CD4-positive, alpha-beta T cell treated with Interferon alpha-2 for 1 hour (primary cell): ENCODE measurements at places on chromosomes 1 and 21.
A peak's percentile ranks its signal among the peaks of the same experiment; 100 is the strongest.

GRCh38 chr1:20474333-20474975 lies 11.6 kb downstream of the CAMK2N1 start:
- no peak for DNase-seq

DNA sequence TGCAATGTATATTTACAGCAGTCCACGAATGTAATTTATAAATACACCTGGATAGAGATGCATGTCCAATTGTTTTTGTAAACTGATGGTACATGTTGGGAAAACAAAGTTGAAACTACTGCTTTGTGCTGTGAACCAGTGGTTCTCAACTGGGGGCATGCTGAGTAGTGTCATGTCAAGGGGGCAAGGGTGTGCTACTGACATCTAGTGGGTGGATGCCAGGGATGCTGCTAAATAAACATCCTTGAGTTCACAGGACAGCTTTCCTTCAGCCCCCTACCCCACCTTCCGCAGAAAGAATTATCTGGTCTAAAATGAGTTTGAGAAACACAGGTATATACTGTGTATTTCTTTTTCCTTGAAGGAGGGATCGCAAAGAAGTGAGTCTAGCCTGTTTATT lies 95.9 kb downstream of the RASAL2 start:
- DNase-seq = no peak

DNA sequence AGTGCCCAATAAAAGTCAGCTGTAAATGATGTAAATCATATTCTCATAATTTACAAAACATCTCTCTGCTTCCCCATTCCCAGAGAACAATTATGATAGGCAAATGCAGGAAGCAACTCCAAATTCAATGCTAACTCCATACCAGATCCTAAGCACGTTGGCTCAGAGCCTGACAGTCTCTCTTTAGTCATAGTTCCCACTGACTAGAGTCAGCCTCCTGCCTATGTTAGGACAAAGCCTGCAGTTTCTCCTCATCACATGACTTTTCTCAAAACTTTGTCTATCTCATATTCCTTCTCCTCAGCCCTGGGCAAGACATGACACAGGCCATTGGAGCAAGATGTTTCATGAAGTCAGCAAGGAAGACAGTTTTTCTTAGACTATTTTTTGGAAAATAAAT lies 101.5 kb upstream of the COL24A1 start:
- DNase-seq = no peak

DNA sequence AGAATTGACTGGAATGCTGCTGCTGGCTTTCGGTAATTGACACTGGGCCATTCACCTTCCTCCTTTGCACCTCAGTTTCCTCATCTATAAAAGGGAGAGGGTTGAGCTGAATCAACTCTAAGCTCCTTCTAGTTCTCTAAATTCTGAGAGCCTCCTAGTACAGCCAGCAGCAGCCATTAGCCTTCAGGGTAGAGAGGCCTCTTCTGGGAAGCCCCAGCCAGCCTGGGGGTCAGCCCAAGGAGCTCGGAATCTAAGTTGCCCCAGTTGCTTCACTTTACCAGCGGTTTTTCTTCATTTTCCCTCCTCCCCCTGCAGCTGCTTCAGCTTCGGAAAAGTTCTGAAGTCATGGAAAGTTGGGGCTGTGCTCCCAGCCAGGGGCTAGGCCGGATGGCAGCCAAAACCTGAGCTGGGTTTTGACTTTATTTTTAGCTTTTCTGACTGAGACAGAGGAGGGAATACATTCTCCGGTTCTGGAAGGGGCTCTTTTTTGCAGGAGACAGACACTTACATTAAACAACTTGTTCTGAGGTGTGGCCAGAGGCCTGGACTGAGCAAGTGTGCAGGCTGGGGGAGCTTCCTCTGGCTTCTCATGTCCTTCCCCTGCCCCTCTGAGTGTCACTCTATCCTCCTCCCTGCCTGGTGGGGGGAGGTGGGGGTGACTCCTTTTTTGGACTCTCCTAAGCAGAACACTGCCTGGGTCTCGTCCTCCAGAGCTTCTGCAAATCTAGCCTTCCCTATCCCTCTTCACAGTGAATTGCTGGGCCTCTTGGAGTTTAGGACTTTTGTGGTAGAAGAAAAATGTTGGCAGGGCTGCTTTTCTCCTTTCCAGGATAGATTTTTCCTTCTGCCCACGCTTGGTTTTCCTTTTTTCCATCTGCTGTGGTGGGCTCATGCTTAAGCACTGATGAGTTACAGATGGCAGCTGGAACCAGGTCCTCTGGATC lies 14.4 kb downstream of the LMNA start:
- no peak for DNase-seq

- DNase-seq = peak; percentile 78
Measured at GRCh38 chr1:27891196-27891889, 19.0 kb downstream of the THEMIS2 start.

DNA sequence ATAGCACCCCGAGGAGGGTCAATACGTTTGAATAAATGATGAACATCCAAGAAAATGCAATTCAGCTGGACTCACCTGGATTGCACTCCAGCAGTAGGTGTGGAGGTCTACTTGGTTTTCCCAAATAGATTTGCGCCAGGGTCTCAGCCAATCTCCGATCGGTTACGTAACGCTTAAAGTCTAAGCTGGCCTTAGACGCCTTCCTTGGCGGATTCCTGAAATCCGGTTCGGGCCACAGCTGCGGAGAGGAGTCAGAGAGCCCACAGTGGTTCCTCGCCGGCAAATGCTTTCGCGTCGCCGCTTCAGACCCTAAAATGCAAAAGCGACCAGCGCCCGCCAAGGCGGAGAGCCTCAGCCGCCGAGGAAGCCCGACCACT lies 322 bp downstream of the TFB2M start:
- DNase-seq = no peak

DNA sequence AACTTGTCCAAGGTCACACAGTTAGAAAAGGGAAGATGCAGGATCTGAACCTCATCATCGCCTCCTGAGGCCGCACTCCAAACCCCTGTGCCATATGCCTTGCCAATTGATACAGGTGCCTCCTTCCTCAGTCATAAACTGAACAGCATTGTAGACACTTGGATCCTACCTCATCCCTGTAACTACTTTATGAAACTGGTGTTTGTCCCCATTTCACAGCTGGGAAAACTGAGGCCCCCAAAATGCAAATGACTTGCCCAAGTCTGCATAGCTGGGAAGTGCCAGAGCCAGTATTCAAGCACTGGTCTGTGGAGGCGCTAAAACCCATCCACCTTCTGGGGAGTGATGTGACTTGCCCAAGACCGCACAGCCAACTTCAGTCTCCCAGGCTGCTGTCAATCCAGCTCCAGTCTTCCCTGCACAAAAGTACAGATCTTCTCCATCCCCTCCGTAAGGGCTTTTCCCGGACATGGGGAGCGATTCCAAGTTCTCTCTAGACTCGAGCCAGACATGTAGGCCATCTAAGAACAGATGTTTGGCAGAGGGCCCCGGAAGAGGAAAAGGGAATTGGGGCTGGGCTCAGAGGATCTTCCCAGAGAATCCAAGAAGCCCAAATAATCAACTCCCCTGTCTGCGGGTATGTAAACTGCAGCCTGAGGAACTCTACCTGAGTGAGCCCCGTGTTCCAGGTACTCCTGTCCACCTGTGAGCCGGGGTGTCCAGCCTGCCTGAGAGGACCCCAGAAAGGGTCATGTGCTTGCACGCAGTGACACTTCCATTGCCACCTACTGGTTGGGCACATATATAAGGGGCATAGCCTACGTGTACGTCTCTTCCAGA lies 60.5 kb downstream of the SYT2 start:
- no peak for DNase-seq

DNA sequence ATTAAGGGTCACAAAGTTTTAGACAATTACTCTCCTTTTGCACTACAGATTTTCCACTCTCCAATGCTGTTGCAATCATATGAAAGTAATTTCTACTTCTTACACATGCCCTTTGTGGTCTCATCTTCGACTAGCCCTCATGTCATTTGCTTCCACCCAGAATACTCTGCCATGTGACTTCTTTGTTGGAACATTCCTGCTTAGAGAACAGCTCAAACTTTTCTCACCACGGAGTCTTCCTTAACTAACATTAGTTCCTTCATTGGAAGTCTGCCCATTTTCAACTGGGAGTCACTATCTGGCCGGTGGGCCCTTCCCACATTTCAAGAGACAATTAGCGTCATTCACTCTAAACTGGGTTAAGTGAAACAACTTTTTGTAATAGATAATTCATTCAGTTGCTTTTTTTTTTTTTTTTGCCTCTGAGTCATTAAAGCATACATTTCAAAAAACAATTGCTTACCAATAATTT lies 142.6 kb upstream of the PALMD start:
- no peak for DNase-seq

- DNase-seq = no peak
Measured at GRCh38 chr1:43455213-43455889, 1.6 kb upstream of the HYI start.

- DNase-seq = no peak
Measured at GRCh38 chr1:37677808-37678207, 14.5 kb upstream of the CDCA8 start.

- no peak for DNase-seq
Measured at GRCh38 chr1:202656951-202657646, 53.2 kb downstream of the SYT2 start.

DNA sequence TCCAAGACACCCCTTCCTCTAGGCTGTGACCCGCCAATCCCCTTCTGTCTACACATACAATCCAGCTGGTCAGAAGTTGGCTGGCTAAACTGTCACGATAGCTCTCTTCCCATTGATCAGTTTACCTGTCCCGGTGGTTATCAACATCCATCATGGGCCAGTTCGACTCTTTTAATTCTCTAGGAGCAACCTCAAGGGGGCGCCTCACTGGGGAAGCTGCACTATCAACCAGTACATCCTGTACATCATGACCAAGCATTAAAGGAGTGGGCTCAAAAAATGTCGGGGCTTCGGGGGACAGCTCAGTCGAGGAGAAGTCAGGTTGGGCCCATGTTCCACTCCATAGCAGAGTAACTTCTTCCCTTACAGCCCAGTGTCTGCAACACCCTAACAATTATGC lies 53.2 kb upstream of the B3GALNT2 start:
- peak; percentile 2 for DNase-seq

DNA sequence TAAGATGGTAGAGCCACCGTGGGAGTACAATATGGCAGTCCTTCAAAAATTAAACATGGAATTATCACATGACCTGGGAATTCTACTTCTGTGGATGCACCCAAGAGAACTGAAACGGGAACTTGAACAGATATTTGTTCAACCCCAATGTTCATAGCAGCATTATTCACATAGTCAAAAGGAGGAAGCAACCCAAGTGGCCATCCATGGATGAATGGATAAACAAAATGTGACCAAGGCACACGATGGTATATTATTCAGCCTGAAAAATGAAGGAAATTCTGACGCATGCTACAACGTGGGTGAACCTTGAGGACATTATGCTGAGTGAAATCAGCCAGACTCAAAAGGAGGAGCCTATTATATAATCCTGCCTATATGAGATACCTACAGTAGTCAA lies 22.8 kb upstream of the LAPTM5 start:
- no peak for DNase-seq

DNA sequence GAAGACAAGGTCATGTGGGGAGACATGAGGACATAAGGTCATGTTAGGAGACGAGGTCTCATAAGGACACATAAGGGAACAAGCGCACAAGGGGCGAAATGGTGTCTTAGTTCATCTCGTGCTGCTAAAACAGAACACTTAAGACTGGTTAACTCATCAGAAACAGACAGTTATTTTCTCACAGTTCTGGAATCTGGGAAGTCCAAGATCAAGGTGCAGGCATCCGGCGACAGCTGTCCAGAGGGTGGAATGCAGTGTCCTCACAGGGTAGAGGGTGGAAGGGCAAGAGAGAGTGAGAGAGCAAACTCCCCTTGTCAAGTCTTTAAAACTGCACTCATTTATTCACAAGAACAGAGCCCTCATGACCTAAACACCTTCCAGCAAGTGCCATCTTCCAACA lies 34.6 kb upstream of the PDPN start:
- DNase-seq = no peak

- DNase-seq = peak; percentile 31
Measured at GRCh38 chr1:53090227-53091147, 28.5 kb downstream of the PODN start.

GRCh38 chr1:22527555-22528296 lies 35.6 kb upstream of the EPHA8 start:
- no peak for DNase-seq

DNA sequence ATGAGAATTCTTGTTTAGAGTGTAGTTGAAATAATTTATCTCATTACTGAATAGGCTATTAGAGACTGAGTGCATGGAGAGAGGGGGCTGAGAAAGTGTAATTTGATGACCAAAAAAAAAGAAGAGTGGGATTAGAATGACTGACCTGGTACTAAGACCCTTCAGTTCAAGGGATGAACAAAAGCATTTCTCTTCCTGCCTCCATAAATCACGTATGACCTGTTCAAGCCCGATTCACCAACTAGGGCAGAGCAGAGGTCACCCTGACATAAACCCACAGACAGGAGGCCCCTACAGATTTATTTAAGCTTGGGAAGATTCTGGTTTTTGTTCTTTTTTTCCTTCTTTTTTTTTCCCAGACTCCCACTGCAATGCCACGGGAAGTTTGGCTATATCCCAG lies 123.7 kb upstream of the COP1 start:
- DNase-seq = no peak

DNA sequence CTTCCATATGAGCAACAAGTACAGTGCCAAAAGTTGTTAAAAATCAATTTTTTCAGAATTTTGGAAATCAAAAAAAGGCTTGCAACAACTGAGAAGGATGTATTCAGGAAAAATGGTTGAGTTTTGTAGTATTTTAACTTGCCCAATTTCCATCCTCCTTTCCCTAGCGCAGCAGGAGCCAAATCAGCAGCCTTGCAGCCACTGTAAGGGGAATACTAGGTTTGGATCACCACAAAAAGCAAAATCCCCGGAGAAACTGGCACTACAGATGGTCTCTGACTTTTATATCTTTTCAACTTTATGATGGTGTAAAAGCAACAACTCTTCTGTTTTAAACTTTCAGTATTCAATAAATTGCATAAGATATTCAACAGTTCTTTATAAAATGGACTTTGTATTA lies 17.9 kb downstream of the DBT start:
- DNase-seq = no peak

DNA sequence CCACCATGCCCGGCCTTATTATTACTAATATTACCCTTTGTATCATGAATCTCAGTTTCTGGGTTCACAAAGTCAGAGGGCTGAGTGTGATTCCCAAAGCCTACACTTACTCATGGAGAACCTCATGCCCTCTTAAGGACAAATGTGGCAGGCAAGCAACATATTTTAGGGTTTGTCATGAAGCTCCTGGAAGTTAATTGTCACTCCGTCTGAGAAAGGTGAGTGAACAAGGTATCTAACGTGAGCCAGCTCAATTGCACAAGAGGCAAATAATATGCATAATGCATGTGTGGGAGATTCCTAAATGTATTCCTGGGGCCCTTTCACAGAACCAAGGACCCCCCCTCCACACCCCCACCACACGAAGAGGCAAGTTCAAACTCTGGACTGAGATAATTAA lies 10.1 kb upstream of the TIAM1 start:
- no peak for DNase-seq

DNA sequence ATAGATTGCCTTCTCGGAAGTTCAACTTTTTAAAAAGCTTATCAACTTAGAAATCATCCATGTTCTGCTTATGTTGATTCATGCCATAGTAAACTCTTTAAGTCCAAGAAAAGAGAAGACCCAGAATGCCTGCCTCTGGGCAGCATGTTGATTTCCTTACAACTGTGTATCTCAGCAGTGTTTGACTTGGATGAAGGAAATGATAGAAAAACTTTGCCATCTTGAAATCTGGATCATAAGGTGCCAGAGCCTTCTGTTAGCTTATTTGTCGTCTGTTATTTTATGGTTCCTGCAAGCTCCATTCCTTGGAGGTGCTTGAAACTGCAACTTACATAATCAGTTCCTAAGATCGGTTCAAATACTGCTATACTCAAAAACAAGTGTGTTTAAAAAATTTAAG lies 124.5 kb downstream of the ATP5PO start:
- no peak for DNase-seq
